ENCODE measurements at places on chromosomes 5 and 9. TPM values are rescaled to one million over a fixed set of nuclear protein-coding genes. Genes with fewer than 3 reads are reported as not detected.

DNA sequence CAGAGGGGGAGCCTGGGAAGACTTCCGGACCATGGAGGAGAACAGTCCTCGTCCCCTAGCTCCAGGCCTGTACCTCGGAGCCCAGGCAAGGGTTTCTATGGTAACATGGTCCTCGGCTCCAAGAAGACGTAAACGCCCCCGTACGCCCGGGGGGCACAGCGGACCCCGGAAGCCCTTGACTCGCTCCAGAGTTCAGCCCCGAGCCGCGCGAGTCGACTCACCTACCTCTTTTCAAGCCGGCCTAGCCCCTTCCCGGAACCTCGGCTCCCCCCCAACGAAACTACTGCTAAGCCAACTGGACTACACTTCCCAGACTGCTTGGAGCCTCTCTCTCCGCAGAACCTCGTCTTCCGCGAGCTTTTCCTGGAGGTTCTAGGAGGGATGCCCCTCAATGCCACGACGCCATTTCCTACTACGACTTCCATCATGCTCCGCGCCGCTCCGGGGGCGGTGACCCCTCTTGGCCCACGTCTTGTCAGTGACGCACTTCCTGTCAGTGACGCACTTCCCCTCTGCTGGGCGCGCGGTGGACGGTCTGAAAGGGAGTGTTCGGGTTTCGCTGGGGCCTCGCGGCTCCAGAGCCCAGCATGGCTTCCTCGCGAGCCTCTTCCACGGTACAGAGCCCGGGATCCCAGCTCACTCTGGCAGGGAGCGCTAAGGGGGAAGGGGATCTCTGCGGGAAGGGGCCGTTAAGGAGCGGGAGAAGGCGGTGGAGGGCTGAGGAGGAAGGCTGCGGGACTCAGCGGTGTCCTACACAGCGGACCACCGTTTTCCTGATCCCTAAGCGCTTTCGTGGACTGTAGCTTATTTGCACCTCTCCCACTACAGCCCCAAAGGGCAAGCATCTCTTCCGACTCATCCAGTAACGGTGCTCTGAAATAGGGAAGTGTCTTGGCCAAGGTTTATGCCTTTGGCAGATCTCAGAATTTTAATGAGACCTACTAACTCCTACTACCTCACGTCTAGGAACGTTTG, at the start of the genes CDC26 and PRPF4:
Gene CDC26, minus strand, starts transcription at position 416 of the 975 bp plus-strand sequence. CDS start 3,065 bp downstream, outside the sequence.
Gene PRPF4, plus strand, starts transcription at position 502 of the 975 bp plus-strand sequence. Its CDS starts 86 bp downstream, at position 588.
- DNase-seq, result peak; percentile 93

GRCh38 chr5:149422366-149423048, 43.4 kb upstream of the IL17B start:
- no peak for DNase-seq

The WDR38 gene
- not detected for total RNA-seq

GRCh38 chr5:68067976-68068603, 147.5 kb upstream of the PIK3R1 start:
- DNase-seq, result no peak

DNA sequence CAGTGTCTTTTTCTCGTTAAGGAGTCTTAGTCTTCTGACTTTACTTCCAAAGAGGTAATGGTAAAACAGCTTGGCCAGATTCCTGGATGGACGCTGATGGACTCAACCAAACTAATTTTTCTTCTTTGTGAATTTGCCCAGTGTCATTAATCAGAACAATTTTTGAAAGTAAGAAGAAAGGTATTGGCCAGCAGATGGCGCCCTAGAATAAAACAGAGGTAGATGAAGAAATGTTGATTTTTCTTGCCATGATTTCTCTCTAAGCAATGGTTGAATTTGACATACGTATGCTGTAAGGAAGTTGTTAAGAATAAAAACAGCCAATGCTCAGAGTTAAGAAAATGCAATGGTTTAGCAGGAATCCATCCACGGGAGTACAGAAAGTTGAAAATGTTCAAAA, 500.0 kb downstream of the DIRAS2 start:
- DNase-seq, result peak; percentile 44

- DNase-seq, result no peak
Measured at GRCh38 chr5:107653685-107654084, 17.1 kb downstream of the EFNA5 start.

- no peak for DNase-seq
Measured at GRCh38 chr9:81608289-81608657, 81.1 kb downstream of the TLE1 start.

The NKD2 gene
- 0.47 TPM for total RNA-seq

The CDKN2B gene
- 30.4 TPM for total RNA-seq

- DNase-seq, result no peak
Measured at GRCh38 chr9:135490980-135491464, 9.5 kb upstream of the MRPS2 start.

DNA sequence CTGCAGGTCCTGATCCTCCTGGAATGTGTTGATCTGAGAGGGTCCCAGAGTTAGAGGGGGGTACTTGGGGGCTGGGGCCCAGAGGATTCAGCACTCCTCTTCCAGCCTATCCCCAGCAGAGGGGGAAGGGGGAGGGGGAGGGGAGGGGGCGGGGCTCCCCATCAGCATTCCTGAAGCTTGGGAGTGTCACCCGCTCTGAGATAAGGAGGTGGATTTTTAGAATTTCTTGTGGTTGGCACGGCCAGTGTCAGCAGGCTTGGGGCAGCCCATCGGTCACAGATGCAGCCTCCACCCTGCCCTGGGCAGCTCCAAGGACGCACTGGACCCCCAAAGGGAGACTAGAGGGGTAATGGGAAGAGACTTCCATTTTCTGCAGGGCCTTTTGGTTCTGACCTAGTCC, 5.3 kb downstream of the FGF18 start:
- DNase-seq, result peak; percentile 47

- DNase-seq, result no peak
Measured at GRCh38 chr5:57215629-57216195, 41.9 kb downstream of the GPBP1 start.

DNA sequence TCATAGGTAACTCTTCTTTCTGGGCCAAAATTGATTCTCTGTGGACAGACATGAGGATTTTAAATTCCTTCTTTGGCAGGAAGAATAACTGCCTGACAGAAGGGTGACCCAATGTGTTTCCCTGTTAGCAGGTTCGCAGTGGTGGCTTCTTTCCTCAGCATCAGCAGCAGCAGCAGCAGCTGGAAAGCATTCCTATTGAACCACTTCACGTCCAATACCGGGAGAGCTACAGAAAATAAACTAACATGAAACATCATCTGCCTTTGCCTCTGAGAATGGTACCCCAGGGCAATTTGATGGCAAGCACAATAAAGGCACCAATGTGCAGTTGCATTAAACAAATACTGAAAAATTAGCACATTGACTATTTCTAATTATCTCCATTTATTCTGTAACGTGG, 214.5 kb downstream of the TMEM167A start:
- DNase-seq, result no peak

The ACOT12 gene
- total RNA-seq, result not detected

- DNase-seq, result no peak
Measured at GRCh38 chr5:55576661-55577060, 41.9 kb upstream of the PLPP1 start.

GRCh38 chr5:152813526-152813925, 408.4 kb upstream of the NMUR2 start:
- no peak for DNase-seq

The MYMK gene
- not detected for total RNA-seq

- no peak for DNase-seq
Measured at GRCh38 chr5:149046196-149046829, 16.5 kb downstream of the SH3TC2 start.

GRCh38 chr5:150146862-150147601, 8.6 kb downstream of the PDGFRB start:
- DNase-seq, result no peak

DNA sequence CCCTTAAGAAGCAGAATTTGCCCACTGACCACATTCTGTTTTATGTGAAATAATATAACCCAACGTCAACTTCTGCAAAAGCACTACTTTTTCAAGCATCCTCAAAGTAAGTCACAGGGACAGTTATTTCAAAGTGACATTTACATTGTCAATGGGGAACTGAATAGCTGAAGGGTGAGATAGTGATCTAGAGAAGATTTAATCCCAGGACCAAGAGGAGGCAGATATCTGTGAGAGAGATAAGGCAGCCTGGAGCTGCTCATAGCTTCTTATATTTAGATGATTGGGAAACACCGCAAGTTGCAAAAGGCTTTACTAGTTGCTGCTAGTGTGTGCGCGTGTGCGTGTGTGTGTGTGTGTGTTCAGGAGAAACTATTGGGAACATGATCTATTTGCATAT, 210.4 kb upstream of the RFX3 start:
- DNase-seq, result no peak

The CORO2A gene
- total RNA-seq, result 24.3 TPM

- DNase-seq, result no peak
Measured at GRCh38 chr5:14054965-14055963, 87.9 kb upstream of the TRIO start.

The SLC46A2 gene
- total RNA-seq, result not detected

GRCh38 chr9:97769208-97769607, 72.1 kb upstream of the XPA start:
- DNase-seq, result no peak

The FAM219A gene
- total RNA-seq, result 13.1 TPM

DNA sequence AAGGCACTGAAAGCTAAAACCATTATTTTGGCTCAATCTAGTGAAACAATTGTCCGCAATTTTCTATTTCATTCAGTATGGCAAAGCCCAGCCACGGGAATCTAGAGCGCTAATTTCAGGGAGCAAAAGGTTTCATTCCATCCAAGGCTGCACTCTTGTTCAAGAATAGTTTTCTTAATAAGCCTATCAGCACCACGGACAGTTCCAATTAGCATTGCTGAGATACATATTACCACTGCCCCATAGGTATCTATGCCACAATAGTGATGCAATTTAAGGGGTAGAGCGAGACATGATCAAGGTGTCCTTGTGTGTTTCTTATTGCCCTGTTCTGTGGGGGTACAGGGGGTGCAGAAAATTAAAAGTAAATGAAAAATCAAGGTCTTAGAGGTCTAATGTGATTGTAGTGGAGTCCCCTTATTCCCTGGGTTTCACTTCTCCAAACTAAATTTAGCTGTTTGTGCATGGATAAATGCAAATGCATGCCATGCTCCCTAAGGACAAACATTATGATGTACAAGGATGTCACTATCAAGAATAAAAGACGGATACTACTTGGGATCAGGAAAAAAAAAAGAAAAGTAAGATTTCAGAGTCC, 45.5 kb downstream of the SPOCK1 start:
- peak; percentile 18 for DNase-seq

GRCh38 chr9:27059907-27060306, 49.1 kb upstream of the TEK start:
- DNase-seq, result no peak

- DNase-seq, result no peak
Measured at GRCh38 chr9:27109621-27110020, 596 bp downstream of the TEK start.

All from Calu3 (cell line).